ENCODE measurements at places on chromosomes 3 and 15.

GRCh38 chr15:78338781-78339180 is 1.4 kb upstream of the CRABP1 start:
- DNase-seq: no peak

- DNase-seq: no peak
Measured at GRCh38 chr15:77064539-77065308, 6.2 kb downstream of the TSPAN3 start.

- no peak for DNase-seq
Measured at GRCh38 chr15:55319537-55320237, 665 bp downstream of the PIGB start.

DNA sequence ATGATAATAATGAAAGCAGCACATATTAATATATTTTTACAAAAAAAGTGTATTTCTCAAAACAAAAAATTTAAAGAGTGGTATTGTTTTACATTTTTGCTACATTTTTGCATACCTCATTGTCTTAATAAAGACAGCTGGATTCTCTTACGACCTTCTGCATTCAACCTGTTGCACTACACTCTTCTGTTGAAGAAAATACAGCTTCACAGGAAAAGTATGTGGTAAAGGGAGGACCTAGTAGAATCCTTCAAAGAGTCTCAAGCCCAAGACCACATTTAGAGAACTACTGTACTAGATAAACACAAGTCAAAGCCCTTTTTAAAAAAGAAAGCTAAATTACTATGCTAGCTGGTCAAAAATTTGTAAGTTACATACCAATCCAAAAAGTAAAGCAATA is 7.9 kb downstream of the ZNF280D start:
- DNase-seq: no peak

DNA sequence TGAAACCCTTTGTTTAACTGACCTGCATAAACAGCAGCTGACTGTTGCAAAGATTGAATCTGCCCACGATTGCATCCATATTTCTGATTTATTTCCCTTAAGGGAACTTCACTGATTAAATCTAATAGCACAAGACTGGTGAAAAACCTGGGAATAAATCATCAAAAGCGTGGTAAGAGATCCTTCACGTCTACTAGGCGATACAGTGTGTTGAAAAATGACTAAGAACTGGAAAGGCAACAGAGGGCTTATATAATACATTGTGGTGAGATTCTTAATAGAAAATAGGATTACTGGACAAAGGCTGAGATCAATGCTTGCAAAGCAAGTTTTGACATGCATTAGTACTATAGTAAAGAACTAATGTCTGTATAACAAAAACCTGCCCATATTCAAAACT is 49.0 kb downstream of the POLQ start:
- no peak for DNase-seq

GRCh38 chr3:94132777-94133176 is 69.9 kb downstream of the NSUN3 start:
- DNase-seq: no peak

DNA sequence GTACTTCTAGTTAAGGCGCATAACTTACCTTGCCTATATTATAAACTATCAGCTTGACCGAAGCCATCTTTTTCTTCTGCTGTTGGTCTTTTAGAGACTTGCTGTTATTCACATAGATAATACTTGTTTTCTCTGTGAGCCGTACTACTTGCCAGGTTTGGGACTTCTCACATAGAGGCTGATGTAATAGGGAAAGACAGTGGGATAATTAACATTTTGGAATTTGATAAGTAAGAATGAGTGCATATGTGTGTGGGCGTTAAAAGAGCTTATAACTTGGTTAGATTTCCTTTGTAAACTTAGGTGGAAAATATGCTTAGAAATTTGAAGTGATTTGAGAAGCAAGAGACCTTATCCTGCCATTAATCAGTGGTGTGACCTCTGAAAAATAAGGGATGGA is 47.8 kb downstream of the FNDC3B start:
- DNase-seq: no peak

DNA sequence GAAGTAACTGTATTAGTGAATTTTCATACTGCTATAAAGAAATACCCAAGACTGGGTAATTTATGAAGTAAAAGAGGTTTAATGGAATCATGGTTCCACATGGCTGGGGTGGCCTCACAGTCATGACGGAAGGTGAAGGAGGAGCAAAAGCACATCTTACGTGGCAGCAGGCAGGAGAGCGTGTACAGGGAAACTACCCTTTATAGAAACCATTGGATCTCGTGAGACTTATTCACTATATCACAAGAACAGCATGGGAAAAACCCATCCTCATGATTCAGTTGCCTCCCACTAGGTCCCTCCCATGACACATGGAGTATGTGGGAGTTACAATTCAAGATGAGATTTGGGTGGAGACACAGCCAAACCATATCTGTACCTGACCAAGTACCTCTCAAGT is 812.3 kb upstream of the ALCAM start:
- DNase-seq: no peak

Measured in NCI-H146 (cell line).